ENCODE measurements at places on chromosomes 5 and 9.
A peak's percentile ranks its signal among the peaks of the same experiment; 100 is the strongest.

- no peak for DNase-seq
Observed at GRCh38 chr9:101478906-101479305, 43.3 kb upstream of the ALDOB start.

DNA sequence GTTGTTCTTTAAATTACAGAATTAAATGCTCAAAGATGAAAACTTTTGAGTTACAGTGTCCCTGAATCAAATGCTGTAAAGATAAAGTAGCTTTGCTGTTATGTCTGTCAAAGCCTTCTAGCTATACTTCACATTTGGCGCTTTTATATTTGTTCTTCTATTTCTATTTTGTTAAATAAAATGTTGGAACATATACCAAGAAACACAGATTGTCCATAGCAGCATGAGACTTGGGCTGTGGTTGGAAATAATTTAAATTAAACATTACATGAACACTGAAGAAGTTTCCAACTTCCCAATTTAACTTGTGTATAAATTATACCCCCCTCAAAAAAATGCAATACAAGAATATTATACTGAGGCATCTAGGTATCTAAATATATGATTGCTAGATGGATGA, 249.8 kb downstream of the NR2F1-AS1 start:
- no peak for DNase-seq

DNA sequence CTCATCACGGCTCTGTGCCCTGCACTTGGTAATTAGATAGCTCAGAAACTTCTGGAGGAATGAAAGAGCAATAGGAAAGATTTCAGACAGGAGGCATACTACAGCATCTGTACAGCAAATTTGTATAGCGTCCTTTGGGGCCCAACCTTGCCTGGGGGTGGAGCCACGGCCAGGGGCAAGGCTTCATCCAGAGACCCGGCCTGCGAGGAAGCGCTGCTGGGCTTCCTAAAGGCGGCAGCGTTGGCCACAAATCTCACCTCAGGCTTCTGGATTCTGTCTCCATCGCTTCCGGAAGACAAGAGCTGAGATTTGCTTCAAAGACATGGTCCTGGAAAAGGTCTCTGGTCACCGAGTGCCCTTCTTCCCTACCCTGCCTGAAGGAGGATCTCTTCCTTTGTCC, 12.2 kb upstream of the SPATA31D1 start:
- DNase-seq, result no peak

DNA sequence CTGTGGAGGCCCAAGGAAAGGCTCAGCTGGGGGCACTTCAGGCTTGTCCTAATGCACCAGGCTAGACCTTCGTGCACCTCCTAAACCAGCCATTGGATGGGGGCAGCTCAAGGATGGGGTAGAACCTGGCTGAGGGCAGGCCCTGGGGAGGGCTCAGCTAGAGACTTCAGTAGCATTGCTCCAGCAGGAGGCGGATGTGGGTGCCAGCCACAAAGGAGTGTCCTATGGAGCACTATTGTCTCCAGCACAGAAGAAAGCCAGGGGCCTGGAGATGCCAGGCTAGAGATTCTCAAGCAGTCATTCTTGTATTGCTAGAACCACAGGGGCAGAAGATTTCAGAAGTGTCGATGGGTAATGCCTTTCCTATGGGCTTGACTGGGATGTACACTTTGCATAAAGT, 131.8 kb downstream of the SYK start:
- no peak for DNase-seq

DNA sequence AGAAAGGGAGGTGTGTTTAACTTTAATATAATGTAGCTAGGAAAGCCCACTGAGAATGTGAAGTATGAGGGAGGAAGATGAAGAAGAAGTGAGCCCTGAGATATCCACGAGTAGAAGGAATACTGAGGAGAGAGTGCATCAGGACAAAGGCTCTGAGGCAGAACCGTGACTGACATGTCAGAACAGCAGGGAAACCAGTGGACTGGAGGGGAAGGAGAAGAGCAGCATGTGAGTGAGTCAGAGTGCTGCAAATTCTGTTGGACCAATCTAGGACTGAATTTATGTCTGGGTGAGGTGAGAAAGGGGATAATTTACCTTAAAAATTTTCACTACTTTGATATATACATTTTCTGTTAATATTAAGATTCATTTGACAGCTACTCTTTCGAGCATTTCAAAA, 110.3 kb downstream of the ST8SIA4 start:
- no peak for DNase-seq

- DNase-seq, result no peak
Observed at GRCh38 chr9:23380821-23381220, 445.2 kb downstream of the ELAVL2 start.

DNA sequence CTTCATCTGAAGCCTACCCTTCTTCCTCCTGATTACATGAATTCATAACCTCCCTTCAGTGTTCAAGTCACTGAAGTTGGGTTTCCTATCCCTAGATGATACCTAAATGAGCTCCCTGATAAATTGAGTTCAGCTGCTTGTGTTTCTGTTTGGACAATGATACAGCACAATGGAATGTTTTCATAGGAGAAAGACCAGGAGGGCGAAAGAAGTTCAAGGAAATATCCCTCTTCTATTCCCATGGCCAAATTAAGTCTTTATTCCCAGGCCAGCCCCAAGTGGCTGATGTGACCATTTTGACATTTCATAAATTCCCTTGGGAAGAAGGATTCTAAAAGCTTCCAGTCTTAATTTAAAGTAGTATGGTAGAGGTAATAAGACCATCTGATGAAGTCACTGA, 555.8 kb upstream of the CLINT1 start:
- no peak for DNase-seq

DNA sequence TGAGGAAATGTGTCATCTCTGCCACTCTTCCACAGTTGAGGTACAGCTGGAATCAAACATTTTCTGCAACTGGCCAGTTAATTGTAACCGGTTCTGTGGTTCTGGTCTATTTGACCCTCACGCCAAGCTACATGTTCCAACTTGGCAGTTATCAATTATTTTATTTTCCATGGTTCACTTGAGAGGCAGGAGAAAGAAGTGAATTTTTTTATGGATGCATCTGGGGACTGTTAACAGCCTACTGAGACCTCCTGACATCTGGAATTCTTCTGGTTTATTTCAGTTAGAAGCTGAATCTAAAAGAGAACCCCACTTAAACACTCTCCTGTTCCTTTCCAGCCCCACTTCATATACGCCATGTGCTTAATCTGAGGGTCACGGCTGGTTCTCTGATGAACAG, 372.3 kb downstream of the DNAH5 start:
- no peak for DNase-seq

GRCh38 chr5:95963650-95964410, 2.2 kb upstream of the ELL2 start:
- peak; percentile 36 for DNase-seq

DNA sequence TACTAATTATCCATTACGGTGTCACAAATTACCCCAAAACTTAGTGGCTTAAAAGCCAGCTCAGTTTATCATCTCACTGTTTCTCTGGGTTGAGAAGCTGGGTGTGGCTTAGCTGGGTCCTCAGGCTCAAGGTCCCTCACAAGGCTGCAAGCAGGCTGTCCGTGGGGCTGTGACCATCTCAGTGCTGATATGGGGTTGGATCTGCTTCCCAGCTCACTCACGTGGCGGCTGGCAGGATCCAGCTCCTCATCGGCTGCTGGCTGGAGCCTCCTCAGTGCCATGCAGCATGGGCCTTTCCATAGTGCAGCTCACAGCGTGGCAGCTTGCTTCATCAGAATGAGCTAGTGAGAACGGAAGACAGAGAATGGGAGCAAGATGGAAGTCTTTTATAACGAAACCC, 128.5 kb upstream of the CPEB4 start:
- DNase-seq, result no peak

GRCh38 chr5:124399426-124399961, 346.9 kb downstream of the ZNF608 start:
- DNase-seq, result no peak

- no peak for DNase-seq
Observed at GRCh38 chr5:74070766-74071165, 444.8 kb downstream of the ARHGEF28 start.

- DNase-seq, result no peak
Observed at GRCh38 chr5:150073677-150074076, 12.7 kb downstream of the CSF1R start.

DNA sequence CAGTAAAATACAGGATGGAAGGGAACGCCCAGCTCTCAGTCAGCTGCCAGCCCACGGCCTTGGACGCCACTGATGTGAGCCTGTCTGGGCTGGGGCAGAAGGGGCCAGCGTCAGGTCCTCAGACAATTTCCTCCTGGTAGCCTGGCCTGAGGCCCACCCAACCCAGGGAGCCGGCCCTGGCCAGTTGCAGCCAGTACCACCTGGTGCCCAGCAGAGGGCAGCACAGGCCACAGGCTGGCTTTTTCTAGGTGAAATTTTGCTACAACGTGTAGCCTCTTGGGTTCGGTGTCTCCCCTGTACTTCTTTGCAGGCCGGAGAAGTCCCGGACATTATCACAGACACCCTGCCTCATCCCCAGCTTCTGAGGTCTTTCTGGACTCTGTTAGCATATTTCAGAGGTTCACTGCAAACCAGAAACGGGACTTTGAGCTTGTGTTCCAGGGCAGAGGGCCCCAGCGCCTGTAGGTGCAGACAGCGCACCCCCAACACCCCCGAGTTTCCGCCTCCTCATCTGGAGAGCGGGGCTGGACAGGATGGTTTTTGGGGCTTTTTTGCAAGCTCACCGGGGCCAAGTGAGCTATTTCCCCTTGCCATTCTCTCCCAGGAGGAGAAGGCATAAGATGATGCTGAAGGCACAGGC, 45.9 kb upstream of the KCNMB1 start:
- DNase-seq, result peak; percentile 68

DNA sequence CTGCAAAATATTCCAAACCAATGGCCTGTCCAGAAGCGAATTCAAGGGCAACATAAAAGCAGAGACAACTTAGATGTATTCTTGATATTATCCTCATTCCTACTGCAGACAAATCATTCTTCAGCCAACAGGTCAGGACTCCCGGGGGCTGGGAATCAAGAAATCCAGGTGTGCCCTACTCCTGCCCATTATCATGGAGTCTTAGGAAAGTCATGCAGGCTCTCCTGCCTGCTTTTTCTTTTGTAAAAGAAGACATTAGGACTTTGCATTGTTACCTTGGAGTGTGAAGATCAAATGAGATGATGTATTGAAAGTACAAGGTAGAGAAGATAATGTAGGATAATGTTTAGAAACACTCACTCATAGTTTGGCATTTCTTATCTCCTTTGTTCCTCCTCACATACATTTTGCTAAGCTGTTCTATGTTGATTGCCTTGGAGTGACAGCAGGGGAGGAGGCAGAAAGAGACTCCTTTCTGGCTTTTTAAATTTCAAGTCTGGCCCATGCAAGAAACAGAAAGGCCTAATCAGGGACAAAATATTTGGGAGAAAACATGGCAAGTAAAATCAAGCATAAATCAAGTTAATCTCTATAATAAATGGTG, 113.8 kb downstream of the SV2C start:
- no peak for DNase-seq

DNA sequence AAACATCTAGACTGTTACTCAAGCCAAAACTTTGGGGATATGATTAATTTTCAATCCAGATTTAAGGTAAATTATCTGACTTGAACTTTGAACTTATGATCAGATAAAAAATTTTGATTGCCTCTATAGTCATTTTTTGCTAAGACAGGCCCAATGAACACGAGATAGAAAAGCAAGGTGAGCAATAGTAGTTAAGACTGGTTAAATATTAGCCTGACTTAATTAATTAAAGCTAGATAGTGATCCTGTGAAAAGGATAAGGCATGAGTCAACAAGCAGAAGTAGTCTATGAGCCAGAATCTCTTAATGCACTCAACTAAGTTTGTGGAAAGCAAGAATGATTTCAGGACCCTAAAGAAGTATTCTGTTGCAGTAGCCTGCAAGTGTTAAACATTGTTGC, 66.5 kb downstream of the PDE4D start:
- DNase-seq, result no peak

DNA sequence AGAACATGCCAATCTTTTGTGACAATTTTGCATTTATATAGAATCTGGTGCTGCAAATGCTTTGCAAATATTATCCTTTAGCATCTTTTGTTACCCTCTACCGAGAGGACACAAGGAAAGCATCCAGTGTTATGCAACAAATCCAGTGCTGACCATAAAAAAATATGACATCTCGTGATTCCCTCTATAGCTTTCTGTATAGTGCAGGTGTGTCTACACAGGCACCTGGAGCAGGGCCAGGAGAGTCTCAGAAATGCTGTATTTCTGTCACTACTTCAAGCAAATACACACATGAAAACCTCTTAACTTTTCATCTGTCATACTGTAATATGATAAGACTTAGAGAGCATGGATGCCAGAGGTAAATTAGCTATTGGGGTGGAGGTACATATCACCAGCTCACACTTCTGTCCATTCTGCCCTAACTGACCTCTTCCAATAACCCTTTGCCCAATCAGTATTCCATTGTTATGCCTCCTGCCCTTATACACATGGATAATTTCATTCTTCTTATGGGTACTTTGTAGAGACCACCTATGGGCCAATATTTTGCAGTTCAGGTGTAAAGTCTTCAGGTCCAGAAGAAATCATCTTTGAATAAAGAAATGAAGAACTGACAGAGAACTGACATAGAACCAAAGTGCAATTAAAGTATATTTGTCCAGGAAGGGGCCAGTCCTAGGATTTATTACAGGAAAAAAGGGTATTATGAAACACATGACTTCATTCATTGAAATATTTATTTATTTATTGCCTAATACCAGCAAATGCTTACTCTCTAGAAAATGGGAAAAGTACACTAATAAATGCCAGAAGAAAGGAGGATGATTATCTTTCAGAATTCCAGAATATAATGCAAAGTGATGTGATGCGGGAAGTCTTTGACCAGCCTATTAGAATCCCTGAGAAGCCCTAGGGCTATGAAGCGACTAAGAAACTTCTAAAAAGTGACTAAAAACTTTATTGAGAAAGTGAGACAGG, 106.5 kb downstream of the EPB41L4A start:
- no peak for DNase-seq

DNA sequence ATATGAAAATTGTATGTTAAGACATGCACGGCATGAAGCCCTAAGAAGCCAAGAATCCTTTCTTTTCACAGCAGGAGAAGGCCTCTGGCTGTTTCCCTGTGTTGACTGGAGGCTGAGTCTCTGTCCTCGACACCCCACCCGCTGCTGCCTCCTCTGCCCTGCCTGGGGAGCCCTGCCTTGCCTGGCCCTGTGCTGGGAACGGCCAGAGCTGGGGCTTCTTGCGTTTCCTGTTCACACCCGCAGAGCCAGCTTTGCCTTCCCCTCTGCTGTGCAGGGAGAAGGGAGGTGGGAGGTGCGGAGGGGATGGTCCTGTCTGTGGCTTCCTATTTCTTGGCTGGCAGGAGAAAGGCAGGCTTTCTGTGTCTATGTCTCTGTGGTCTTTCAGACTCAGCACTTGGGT, 6.9 kb upstream of the GMCL2 start:
- peak; percentile 24 for DNase-seq

GRCh38 chr5:73180566-73180965, 7.6 kb downstream of the TMEM174 start:
- DNase-seq, result no peak

DNA sequence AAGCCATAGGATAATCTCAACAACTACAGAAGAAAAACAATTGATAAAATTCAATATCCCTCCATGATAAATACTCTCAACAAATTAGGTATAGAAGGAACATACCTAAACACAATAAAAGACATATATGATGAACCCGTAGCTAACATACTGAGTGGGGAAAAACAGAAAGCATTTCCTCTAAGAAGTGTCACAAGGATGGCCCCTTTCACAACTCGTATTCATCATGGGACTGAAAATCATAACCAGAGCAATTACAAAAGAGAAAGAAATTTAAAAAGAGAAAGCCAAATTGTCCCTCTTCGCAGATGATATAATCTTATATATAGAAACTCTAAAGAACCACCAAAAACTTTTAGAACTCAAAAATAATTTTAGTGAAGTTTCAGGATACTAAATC, 146.3 kb upstream of the RGMB start:
- DNase-seq, result no peak

- no peak for DNase-seq
Observed at GRCh38 chr5:57681942-57682341, 199.3 kb upstream of the ACTBL2 start.
